Breast epithelium (tissue), 4 donors: ENCODE measurements at places on chromosomes 12 and 14.

DNA sequence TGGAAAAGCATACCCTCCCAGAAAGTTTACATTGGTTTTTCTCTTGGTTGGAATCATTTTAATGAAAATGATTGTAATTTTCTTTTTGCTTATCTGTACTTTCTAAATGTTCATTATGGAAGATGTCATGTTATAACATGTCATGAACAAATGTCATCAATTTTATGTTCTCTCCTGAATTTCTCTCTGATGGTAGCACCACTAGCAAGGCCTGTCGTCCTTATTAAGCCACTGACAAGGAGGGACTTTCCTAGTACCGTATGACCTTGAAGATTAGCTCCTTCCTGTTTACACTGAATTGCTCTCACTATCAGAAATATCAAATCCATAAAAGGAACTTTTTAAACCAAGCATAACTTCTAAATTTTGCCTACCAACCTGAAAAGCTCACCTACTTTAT is 99.0 kb downstream of the ESR2 start:
- DNase-seq, result no peak

DNA sequence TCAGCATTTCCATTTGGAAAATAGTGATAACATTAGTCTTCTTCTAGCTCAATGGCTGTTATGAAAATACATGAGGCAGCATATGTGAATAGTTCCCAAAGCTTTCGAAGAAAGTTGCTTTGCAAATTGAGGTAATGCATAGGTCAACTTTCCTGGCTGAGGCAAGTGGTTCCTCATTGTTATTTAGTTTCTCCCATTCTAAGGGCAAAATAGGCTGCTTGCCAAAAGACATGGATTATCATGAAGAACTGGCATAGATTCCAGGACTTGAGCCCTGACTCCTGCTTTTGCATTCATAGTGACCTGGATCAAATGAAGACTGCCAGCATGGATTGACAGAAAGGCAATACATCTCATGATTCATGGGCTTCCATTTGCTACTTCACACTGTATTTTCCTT is 35.7 kb downstream of the LRFN5 start:
- DNase-seq, result no peak

DNA sequence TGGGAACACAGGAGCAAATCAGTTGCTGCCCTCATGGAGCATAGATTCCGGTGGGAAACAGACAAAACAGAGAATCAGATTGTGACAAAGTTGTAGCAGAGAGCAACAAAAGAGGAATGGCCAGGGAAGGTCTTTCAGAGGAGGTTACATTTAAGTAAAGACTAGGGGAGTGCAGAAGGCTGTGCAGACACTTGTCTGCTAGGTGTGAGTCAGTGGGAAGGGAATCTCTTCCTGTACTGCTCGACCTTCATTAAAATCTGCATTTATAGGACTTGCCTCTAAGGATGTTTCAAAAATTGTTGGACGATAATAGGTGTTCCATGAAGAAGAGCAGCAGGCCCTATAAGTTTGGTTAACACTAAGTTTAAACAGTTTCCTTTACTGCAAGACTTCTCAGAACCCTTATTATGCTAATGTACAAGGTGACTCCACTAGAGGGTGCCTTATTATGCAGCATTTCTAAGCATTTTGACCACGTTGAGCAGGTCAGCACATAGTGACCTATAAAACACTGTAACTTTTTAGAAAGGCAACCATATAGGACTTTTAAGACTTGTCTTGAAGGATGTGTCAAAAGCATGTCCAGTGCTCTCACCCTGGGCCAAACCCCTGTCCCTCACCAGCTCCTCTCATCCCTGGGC is 91.8 kb upstream of the RIC8B start:
- no peak for DNase-seq

DNA sequence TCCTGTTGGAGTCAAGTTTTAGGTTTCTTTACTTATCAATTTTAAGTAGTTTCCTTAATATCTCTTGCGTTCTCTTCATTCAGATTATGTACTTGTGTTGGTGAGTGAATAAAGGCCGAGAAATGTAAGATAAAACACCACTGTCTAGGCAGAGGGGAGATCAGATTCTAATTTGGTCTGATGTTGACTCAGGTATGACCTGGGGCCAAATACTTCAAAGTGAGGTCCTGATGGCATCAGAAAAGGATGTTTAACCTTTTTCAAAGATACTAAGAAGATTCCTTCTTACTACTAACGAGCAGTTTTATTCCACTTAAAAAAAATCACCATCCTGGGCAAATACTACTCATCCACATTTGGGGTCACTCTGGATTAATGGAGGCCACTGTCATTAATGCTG is 26.9 kb downstream of the APPL2 start:
- DNase-seq, result no peak

GRCh38 chr12:87140262-87140661 is 884.1 kb upstream of the MGAT4C start:
- no peak for DNase-seq
